AG08396 (cell line): ENCODE measurements at places on chromosomes 3 and 15.

GRCh38 chr15:62498278-62498677, 333.2 kb upstream of the C2CD4B start:
- no peak for DNase-seq

GRCh38 chr3:8856721-8857120, 87.3 kb upstream of the OXTR start:
- no peak for DNase-seq

- no peak for DNase-seq
Measured at GRCh38 chr3:72015463-72015862, 230.5 kb upstream of the PROK2 start.

DNA sequence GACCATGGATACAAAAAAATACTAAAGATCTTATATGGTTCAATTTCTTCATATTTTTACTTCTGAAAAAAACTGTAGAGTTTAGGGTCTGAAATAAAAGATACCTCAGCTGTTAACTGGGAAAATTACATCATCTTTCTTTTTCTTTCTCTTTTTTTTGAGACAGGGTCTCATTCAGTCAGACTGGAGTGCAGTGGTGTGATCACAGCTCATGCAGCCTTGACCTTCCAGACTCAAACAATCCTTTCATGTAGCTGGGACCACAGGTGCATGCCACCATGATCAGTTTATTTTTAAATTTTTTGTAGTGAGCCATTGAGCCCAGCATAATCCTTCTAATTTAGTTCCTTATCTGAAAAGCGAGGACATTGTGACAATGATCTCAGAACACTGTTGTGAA, 39.6 kb upstream of the TKT start:
- no peak for DNase-seq

DNA sequence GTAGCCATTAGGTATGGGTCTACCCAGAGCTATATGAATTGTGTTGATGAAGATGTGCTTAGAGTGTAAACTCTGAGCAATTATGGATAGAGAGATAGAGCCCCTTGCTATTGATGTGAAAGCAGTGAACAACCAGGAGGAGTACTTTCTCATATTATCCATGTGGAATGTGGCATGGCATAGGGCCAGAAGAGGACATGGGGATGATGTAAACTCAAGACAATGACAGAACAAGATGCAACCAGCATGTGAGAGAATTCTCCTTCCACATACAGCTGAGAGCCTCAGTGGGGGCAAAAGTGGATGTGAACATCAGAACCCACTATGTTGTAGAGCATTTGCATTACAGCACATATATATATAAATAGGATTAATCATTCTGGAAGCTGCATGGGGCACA, 36.4 kb upstream of the BNC1 start:
- DNase-seq = no peak

GRCh38 chr15:37446921-37447320, 346.6 kb upstream of the MEIS2 start:
- DNase-seq = no peak

- DNase-seq = no peak
Measured at GRCh38 chr3:32336113-32336498, 55.5 kb upstream of the CMTM7 start.

GRCh38 chr15:39631357-39631756, 50.5 kb downstream of the THBS1 start:
- DNase-seq = no peak

GRCh38 chr3:38840987-38841386, 25.0 kb upstream of the SCN10A start:
- no peak for DNase-seq

DNA sequence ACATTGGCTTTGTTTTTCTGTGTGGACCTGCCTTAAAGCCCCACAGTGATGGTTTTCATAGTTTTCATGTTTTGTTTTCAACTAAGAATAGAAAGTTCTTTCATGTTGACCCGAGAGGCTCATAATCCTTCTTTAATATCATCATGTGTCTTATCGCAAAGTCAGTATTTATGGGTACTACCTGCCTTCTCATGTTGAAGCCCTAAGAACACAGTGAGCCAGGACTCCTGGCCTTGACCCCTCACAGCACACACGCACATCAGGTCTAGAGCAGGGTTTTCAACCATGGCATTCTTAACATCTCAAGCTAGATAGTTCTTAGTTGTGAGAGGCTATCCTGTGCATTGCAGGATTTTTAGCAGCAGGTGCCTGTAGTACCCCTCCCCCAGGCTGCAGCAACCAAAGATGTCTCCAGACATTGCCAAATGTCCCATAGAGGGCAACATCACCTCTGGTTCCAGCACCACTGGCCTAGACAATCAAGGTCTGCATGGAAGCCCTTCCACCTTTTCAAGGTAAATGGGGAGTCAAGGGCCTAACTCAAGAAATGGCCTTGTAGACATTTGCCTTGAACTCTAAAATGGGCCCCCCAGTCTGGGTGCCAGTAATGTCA, 118.3 kb downstream of the MTHFS start:
- no peak for DNase-seq
